ENCODE measurements at places on chromosomes 11 and 22. TPM values are rescaled to one million over a fixed set of nuclear protein-coding genes. Genes with fewer than 3 reads are reported as not detected.

Gene B3GAT1
- not detected for total RNA-seq

Gene CNTF
- 3.9 TPM for total RNA-seq

Gene TMEM86A
- 0.32 TPM for total RNA-seq

DNA sequence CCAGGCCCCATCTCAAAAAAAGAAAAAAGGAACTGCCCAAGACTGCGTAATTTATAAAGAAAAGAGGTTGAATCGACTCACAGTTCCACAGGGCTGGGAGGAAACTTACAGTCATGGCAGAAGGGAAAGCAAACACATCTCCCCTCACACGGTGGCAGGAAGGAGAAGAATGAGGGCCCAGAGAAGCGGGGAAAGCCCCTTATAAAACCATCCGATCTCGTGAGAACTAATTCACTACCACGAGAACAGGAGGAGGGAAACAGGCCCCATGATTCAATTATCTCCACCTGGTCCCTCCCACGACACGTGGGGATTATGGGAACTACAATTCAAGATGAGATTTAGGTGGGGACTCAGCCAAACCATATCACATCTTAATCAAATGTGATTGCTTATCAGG lies 82.2 kb downstream of the BUD13 start:
- H3K27ac ChIP-seq, result no peak overlapping the region
- H3K4me3 ChIP-seq, result no peak overlapping the region
- no peaks in the 10 kb centered on the region for H3K27me3 ChIP-seq
- DNase-seq, result no peak
- no peaks in the 10 kb centered on the region for H3K36me3 ChIP-seq

DNA sequence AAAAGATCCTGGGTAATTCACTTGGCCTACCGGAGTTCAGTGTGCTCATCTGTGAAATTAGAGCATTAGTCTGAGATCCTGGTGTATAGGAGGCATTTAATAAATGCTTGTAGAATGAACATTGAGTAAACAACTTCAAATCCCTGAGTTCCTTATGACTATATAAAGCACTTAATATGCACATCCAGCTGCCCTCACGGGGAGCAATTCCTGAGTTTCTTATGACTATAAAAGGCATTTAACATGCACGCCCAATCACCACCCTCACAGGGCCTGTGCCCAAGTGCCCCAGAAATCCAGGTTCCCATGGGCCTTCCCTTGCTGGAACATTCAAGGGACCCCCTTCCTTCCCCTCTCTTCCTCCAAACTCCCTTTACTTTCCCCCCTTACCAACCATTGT lies 13.6 kb downstream of the DRD2 start:
- peaks cover 30% of the 10 kb centered on the region for H3K27me3 ChIP-seq
- DNase-seq, result no peak
- no peaks in the 10 kb centered on the region for H3K36me3 ChIP-seq
- no peaks in the 10 kb centered on the region for H3K4me1 ChIP-seq
- H3K27ac ChIP-seq, result no peak overlapping the region

GRCh38 chr11:82082976-82083375 lies 650.7 kb downstream of the FAM181B start:
- H3K27ac ChIP-seq, result no peak overlapping the region
- H3K36me3 ChIP-seq, result no peaks in the 10 kb centered on the region
- no peak overlapping the region for H3K4me3 ChIP-seq
- peaks cover 14% of the 10 kb centered on the region for H3K4me1 ChIP-seq

Data from GM23248 (cell line).